ENCODE measurements at places on chromosomes 13 and 19.

DNA sequence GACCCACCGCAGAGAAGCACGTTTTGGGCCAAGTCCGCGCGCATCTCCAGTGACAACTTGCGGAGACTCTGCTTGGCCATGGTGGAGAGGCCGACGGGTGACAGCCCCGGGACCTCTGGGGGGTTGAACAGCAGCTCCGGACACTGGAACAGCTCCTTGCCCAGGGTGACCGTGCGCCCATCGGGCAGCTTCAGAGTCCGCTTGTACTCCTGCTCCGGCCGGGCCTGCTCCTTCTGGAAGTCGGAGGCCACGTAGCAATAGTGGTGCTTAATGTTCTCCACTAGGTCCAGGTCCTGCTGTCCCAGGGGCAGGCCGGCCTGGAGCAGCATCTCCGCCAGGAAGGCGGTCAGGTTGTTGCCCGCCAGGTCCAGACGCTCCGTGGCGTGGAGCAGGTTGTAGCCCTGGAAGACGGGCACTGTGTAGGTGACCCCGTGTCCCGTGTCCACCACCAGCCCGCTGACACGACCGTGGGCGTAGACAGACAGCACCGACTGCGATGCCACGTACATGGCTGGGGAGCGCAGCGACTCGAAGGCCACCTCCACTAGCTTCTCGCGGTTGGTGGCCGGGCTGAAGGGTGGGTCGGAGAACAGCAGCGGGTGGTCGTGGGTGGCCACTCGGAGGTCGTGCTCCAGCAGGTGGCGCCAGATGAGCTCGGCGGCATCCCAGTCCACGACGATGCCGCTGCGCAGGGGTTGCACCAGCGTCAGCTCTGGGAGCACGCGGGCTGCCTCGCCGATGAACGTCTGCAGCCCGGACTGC, 743 bp downstream of the ACTL9 start:
- no peak for DNase-seq

GRCh38 chr19:50250450-50251136, 47.2 kb downstream of the MYH14 start:
- no peak for DNase-seq

DNA sequence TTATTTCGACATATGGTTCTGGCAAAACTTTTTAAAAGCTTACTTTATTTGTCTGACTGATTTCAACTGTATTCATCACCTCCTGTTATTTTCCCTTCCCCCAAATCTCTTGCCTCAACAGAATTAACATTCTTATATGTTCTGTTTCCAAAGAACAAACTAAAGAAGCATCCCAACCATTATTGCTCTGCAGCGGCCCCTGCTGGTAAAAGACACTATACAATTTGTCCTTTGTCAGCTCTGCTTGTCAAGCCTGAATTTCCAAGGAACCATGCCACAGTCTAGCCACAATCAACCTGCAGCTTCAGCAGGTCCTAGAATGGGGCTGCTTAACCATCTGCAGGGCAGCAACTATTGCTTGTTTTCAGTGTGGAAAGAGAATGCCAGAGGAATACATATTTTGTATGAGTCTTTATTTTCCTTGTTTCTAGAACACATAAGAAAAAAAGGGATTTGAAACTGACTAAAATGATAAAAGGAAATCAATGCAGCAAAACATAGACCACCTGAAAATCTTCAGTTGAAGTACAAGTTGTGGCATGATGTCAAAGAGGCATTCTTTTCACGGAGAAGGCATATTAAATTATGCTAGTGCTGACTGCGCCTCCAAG, 845.3 kb downstream of the DIAPH3 start:
- DNase-seq: peak; percentile 88

GRCh38 chr13:28056970-28057712, 43.2 kb downstream of the FLT3 start:
- no peak for DNase-seq

DNA sequence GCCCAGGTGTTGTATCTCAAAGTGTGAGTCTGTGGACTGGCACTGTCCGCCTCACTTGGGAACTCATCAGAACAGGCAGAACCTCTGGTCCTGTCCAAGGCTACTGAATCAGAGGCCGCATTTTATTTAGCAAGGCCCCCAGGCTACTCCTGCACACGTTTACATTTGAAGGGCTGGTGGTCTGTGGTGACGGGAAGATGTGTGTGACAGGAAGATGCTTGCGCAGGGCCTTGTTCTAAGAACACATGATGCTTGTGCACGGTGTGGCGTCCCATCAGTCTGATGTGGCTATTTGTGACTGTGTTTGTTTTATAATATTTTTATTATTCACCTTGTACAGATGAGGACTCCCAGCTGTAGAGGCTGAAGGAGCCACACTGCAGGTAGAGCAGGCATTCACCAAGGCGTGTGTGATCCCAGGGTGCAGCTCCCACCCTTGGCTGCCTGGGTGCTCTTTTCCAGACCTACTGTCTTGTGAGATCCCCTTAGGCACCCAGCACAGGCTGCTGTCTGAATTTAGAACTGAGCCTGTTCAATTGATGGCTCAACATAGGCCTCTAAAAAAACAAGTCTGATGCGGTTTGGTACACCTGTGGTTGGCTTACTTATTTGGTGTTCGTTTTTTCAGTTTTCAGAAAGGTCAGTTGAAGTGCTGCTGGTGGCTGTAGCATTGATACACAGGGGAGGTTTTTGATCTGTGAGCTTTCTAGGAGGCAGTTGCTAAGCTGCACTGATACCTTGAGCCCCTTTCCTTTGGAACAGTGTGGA, 3.1 kb downstream of the SLC25A15 start:
- DNase-seq: no peak

DNA sequence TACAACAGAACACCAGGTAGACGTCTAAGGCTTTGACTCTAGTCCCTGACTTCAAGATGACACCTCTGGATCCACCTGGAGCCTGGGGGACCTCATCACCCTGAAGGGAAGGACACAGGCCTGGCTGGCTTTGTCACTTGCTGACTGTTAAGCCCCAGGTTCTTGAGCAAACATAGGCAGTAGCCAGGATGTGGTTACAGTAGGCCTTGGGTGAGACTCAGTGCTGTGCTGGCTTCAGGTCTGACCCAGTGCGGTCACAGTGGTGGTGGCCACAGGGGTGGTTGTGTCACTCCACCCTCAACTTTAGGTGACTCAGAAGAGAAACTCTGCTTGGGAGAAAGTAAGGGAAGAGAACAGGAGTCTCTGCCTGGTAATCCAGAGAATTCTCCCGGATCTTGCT, 497.8 kb downstream of the UQCRFS1 start:
- DNase-seq: no peak

DNA sequence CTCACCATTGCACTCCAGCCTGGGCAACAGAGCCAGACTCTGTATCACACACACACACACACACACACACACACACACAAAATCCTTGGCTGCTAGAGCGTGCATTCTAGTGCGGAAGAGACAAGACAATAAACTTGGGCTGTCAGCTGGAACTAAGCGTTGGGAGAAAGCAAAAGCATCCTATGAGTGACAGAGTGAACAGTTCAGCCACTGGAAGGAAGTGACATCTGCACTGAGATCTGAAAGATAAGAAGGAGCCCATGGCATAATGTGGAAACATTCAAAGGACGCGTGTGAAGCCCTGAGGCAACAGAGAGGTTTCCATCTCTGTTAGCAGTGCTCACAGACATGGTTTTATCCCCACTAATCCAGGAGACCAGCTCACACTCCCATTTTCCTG, 3.5 kb upstream of the SLC1A5 start:
- peak; percentile 46 for DNase-seq

- DNase-seq: no peak
Observed at GRCh38 chr13:26628706-26629105, 71.2 kb downstream of the WASF3 start.

GRCh38 chr13:36919171-36919832, 736 bp downstream of the SMAD9 start:
- DNase-seq: peak; percentile 80

- no peak for DNase-seq
Observed at GRCh38 chr19:18282788-18283141, 1.3 kb upstream of the JUND start.

DNA sequence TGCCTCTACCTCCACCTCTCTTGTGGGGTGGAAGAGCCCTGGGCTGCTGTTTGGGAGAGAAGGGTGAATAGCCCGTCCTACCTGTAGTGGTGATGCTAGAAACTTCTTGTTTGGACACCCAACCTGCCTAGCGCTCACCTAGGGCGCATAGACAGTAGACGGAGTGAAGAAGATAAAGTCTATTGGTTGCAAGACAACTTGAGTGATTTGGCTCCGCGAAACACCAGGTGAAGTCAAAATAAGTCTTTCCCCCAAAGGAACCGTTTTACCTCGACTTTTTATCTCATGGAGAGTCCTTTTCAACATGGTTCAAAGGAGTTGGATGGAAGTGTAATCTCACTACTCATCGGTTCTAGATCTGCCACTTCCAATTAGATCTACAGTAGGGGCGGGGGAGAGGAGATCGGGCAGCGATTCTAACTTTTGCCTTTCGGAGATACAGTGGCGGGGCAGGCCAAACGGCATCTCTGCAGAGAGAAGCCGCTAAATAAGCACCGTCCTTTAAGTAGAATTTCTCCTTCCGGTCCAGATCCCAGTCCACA, 694 bp upstream of the ZIC5 start:
- DNase-seq: no peak

- peak; percentile 43 for DNase-seq
Observed at GRCh38 chr13:30730526-30730925, 4.8 kb upstream of the ALOX5AP start.

DNA sequence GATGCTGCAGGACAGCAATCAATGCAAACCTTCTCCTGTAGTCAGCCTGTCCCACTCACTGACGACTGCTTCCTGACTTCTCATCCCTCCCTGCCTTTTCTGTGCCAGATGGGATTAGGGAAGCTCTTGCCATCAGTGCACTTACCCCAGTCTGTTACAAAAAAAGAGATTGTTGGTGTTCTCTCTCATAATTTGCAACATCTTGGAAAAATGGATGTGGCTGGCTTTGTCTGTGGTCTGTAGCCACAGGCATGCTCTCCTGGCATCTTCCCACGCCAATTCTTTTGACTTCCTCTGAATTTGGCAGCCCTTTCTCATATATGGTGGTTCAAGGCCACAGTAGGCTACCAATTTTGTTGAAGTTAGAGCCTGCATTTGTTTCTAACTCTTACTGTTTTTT, 11.6 kb upstream of the HTR2A start:
- no peak for DNase-seq

DNA sequence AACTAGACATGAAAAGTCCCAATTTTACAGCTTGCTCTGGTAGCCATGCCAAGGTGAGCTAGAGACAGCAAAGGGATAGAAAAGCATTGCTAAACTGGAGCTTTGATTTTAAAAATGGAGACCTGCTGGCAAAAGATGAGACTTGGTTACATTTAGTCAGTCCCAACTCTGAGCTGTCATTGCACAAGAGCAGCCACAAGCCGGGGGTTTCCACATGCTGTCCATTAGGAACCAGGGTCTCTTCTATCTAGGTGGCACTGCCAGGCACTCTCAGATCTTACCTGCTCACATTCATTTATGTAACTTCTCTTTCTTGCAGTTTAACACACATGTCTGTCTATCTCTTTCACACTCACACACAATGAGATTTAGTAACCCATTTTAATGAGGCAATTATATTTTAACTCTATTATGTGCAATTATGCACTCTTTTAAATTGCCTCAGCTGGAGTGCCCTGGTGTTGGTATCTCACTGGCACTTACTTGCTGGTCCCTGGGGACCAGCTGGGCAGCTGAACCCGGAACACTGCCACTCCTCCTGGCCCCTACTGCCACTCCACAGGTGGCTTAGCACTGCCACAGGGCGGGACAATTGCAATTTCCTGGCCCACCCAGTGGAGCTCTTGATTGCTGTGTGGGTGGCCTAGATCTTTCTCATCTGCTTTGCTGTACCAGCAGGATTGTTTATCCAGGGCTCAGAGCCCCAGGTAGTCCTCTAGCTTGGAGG, 112.5 kb downstream of the COG6 start:
- DNase-seq: no peak

DNA sequence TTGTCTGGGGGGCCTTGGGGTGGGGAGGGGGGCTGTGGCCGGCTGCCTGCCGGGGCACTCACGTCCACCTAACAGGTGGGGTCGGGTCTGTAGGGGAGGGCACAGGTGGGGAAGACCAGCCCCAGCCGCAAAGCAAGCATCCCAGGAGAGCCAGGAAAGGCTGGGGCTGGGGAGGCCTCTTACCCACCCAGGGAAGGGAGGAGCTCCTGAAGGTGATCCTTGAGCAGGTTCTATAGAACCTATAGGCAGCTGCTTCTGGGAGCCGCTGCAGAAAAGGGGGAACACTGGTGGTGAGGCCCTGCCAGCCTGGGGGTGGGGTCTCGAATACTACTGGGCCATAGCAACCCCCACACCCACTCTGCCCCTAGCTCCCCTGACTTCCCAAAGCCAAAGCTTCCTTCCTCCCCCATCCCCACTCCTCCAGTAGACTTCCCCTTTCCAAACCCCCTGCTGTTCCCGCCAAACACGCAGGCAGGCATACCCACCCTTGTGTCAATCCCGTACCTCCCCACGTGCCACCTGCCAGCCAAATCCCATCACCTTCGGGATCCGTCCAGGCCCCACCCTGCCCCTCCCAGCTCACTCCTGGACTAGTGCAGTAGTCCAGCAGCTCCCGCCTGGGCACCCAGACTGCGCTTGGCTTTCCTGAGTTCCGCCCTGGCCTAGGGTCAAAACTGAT, 5.6 kb downstream of the KLF16 start:
- DNase-seq: no peak

GRCh38 chr19:4343370-4344307, at the start of gene MPND:
MPND (plus strand) TSS chr19:4343562; CDS start chr19:4343594, 32 bp downstream.
- DNase-seq: peak; percentile 97

- no peak for DNase-seq
Observed at GRCh38 chr19:35347171-35347929, at the start of gene FFAR1. FFAR1 (plus strand) TSS chr19:35347902; CDS start chr19:35351552, 3,650 bp downstream.

- no peak for DNase-seq
Observed at GRCh38 chr13:113299951-113300350, 2.9 kb downstream of the LAMP1 start.

DNA sequence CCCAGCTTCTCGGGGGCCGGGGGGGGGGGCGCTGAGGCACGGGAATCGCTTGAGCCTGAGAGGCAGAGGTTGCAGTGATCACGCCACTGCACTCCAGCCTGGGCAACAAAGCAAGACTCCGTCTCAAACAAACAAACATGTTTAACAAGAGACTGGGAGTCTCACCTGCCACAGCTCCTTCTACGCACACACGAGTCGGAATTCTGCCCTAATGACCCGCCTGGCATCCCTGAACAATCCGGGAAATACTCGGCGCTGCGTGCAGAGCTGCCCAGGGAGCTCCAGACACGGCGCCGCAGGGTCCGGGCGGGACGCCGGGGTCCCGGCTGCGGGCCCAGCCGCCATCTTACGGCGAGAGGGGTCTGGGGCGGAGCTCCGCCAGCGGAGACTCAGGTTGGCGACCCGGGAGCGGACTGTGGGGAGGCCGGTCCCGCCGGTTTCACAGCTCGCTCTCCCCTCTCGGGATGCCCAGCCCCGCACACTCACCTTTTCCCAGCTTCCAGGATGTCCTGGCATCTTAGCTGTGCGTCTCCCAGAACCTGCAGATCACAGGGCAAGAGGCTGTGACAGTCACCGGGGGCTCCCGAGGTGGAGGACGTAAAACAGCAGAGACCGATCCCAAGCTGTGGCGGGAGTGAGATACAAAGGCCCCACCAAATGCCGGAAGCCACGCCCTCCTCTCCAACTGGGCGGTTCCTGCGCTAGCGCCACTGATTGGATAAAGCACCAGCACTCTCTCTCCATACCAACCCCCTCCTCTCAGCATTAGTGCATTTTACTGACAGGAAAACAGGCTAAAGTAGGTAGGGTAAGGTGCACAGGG, 23.6 kb upstream of the ZNF724 start:
- DNase-seq: peak; percentile 93

- DNase-seq: peak; percentile 90
Observed at GRCh38 chr13:26968431-26969341, 202.9 kb downstream of the USP12 start.

All from BE2C (cell line).